Gastrocnemius medialis (tissue), 4 donors: ENCODE measurements at places on chromosomes 7 and 10. TPM values are rescaled to one million over a fixed set of nuclear protein-coding genes. Genes with fewer than 3 reads are reported as not detected.

DNA sequence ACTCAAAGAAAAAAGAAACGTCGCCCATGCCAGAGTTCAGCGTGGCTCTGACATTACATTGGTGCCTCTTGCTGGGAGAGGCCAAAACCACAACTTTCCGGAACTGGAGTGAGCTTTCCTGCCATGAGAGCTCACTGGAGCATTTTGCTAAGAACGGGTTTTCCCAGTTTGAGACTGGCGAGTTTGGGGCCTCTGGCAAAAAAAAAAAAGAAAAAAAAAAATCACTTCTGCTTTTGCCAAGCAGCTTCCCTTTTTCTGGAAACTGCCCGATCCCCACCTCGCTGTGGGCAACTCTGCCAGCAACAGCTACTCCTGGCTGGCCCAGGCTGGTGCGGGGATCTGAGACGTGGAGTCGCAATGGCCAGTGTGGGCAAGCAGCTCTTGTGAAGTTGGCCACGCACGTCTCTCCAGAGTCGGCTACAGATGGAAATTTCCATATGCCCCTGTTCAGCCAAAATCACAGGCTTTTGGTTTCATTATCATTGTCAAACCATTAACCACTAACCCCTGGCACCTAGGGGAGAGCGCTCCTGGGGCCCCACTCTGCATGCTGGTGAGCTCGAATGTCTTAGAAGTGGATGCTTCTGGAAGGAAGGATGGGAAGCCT lies 25.7 kb downstream of the PRKAG2 start:
- no peaks in the 10 kb centered on the region for H3K27me3 ChIP-seq
- no peak for DNase-seq
- H3K4me3 ChIP-seq = no peak overlapping the region
- no peaks in the 10 kb centered on the region for H3K36me3 ChIP-seq

The PNLIPRP2 gene
- total RNA-seq = not detected

The MYOZ1 gene
- total RNA-seq = 938 TPM

The CAV1 gene
- 87.8 TPM for total RNA-seq

- H3K27me3 ChIP-seq = no peaks in the 10 kb centered on the region
- H3K36me3 ChIP-seq = no peaks in the 10 kb centered on the region
- DNase-seq = peak; percentile 66
- peaks cover 14% of the 10 kb centered on the region for H3K4me1 ChIP-seq
- H3K4me3 ChIP-seq = no peak overlapping the region
These were observed 32.7 kb downstream of the VWA2 start for GRCh38 chr10:114271779-114272167.

DNA sequence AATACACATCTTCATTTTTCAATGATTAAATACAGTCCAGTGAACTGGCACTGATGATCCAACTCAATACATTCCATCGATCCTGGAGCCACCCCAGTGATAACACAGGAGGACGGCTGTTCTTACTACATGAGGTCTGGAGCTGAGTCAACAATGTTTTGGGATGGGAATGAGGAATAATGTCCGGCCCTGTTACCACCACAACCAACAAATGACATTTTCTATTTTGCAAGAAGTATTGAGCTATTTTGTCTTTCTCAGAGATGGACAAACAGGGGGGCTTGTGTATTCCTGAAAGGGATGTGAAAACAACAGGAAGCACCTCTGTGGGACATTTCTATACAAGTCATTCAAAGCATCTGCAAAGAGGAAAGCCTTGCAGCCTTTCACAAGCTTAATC lies 249.2 kb downstream of the PARD3 start:
- H3K27ac ChIP-seq = no peak overlapping the region
- H3K27me3 ChIP-seq = no peaks in the 10 kb centered on the region
- no peaks in the 10 kb centered on the region for H3K36me3 ChIP-seq
- H3K4me3 ChIP-seq = no peak overlapping the region

- H3K4me3 ChIP-seq = peak overlapping the region; percentile 82
- peaks cover 27% of the 10 kb centered on the region for H3K4me1 ChIP-seq
- H3K36me3 ChIP-seq = no peaks in the 10 kb centered on the region
- no peak for DNase-seq
These were observed 461 bp upstream of the WIPF3 start for GRCh38 chr7:29805886-29806207.

The OR6B1 gene
- not detected for total RNA-seq

GRCh38 chr10:24393201-24393600 lies 184.3 kb downstream of the KIAA1217 start:
- no peaks in the 10 kb centered on the region for H3K4me1 ChIP-seq
- H3K36me3 ChIP-seq = no peaks in the 10 kb centered on the region
- no peaks in the 10 kb centered on the region for H3K27me3 ChIP-seq
- no peak overlapping the region for H3K4me3 ChIP-seq
- H3K27ac ChIP-seq = peak overlapping the region; percentile 48

GRCh38 chr10:13371897-13372470 lies 23.9 kb upstream of the SEPHS1 start:
- no peak overlapping the region for H3K4me3 ChIP-seq
- H3K4me1 ChIP-seq = no peaks in the 10 kb centered on the region
- no peaks in the 10 kb centered on the region for H3K27me3 ChIP-seq
- DNase-seq = peak; percentile 29
- H3K36me3 ChIP-seq = no peaks in the 10 kb centered on the region

- no peaks in the 10 kb centered on the region for H3K4me1 ChIP-seq
- no peak overlapping the region for H3K27ac ChIP-seq
- H3K4me3 ChIP-seq = no peak overlapping the region
- DNase-seq = no peak
- no peaks in the 10 kb centered on the region for H3K27me3 ChIP-seq
These were observed 569.1 kb downstream of the ANKRD7 start for GRCh38 chr7:118793582-118793981.

GRCh38 chr10:15387021-15387420 lies 15.9 kb upstream of the FAM171A1 start:
- peaks cover 3% of the 10 kb centered on the region for H3K27me3 ChIP-seq
- H3K4me1 ChIP-seq = no peaks in the 10 kb centered on the region
- no peaks in the 10 kb centered on the region for H3K36me3 ChIP-seq

DNA sequence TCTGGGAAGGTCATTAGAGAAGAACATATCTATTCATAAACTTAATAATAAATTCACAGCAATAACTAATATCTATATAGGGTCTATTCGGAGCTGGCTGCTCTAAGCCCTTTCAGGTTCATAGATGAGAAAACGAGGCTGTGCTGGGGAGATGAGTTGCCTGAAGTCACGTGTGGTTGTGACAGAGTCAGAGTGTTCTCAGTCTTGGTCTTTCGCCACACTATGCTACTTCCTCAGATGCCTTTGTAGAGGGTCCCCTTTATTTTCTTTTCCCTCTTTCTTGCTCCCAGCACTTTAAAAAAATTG lies 43.7 kb upstream of the FAM180A start:
- no peak overlapping the region for H3K4me3 ChIP-seq
- H3K27me3 ChIP-seq = no peaks in the 10 kb centered on the region
- DNase-seq = no peak
- H3K36me3 ChIP-seq = no peaks in the 10 kb centered on the region

- H3K36me3 ChIP-seq = no peaks in the 10 kb centered on the region
- no peak overlapping the region for H3K27ac ChIP-seq
- no peak overlapping the region for H3K4me3 ChIP-seq
- H3K27me3 ChIP-seq = no peaks in the 10 kb centered on the region
- H3K4me1 ChIP-seq = peaks cover 8% of the 10 kb centered on the region
These were observed 3.9 kb downstream of the ADD3 start for GRCh38 chr10:110011681-110012080.

DNA sequence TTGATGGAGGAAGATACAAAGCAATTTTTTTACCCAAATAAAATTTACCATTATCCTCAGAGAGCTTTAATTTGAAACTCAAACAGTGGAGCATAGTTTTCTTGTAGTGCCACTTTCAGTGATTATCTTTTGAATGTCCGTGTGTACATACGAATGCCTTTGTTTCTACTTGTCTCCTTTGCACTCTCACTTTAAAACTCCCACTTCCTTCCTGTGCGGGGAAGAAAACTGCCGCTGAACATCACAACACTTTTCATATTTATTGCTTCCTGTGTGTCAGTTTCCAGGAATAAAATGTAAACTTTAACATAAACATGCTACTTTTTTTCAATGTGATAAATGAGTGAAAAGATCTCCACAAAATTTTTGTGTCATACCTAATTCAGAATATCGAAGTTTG lies 102.4 kb downstream of the SEMA3A start:
- no peak for DNase-seq
- H3K4me1 ChIP-seq = no peaks in the 10 kb centered on the region
- H3K27ac ChIP-seq = no peak overlapping the region
- H3K27me3 ChIP-seq = no peaks in the 10 kb centered on the region
- no peak overlapping the region for H3K4me3 ChIP-seq
- no peaks in the 10 kb centered on the region for H3K36me3 ChIP-seq

DNA sequence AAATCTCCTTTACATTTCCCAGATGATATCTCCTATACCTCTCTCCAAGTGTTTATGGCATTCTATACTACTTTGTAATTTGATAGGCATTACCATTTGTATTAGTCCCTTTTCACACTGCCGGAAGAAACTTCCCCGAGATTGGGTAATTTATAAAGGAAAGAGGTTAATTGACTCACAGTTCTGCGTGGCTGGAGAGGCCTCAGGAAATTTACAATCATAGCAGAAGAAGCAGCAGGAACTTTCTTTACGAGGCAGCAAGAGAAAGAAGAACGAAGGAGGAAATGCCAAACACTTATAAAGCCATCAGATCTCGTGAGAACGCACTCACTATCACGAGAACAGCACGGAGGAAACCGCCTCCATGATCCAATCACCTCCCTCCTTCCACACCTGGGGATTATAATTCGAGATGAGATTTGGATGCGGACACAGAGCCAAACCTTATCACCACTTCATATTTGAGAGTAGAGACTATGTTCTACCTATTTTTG lies 1194.6 kb downstream of the SORCS1 start:
- no peak overlapping the region for H3K27ac ChIP-seq
- no peaks in the 10 kb centered on the region for H3K27me3 ChIP-seq
- no peak overlapping the region for H3K4me3 ChIP-seq

GRCh38 chr7:121313793-121314676 lies 14.8 kb upstream of the WNT16 start:
- no peak overlapping the region for H3K27ac ChIP-seq
- DNase-seq = no peak
- no peaks in the 10 kb centered on the region for H3K27me3 ChIP-seq
- no peaks in the 10 kb centered on the region for H3K4me1 ChIP-seq
- no peak overlapping the region for H3K4me3 ChIP-seq

DNA sequence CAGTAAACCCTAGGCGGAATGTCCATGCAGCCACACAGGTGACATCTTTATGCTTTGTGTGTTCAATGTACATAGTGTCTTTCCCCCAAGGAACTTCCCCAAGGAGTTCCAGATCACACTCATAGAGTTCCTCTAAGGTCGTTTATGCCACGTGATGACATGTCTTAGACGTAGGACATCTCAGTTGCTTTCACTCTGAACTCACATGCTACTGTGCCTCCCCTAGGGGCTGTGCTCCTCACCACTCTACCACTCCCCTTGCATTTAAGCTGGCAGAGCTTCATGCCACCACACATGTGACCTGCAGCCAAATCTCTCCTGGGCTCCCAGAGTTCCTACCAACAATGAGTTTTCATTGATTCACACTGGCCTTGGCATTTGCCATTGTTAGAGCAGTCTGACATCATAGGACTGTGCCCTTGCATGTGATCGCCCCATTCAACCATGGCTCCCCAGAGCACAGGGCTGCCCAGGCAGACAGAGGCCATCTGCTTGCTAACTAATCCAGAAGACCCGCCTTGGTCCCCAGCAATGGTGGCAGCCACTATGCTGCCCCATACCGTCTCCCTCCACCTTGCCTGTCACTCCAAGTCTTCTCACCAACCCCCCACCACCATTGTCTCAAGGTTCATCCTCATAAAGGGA lies 95.3 kb upstream of the MACROH2A2 start:
- no peaks in the 10 kb centered on the region for H3K4me1 ChIP-seq
- H3K36me3 ChIP-seq = no peaks in the 10 kb centered on the region
- no peaks in the 10 kb centered on the region for H3K27me3 ChIP-seq

GRCh38 chr7:46028246-46028645 lies 107.2 kb upstream of the IGFBP3 start:
- H3K36me3 ChIP-seq = no peaks in the 10 kb centered on the region
- DNase-seq = no peak
- H3K4me3 ChIP-seq = no peak overlapping the region
- H3K27me3 ChIP-seq = no peaks in the 10 kb centered on the region

The PEX1 gene
- 8.0 TPM for total RNA-seq

DNA sequence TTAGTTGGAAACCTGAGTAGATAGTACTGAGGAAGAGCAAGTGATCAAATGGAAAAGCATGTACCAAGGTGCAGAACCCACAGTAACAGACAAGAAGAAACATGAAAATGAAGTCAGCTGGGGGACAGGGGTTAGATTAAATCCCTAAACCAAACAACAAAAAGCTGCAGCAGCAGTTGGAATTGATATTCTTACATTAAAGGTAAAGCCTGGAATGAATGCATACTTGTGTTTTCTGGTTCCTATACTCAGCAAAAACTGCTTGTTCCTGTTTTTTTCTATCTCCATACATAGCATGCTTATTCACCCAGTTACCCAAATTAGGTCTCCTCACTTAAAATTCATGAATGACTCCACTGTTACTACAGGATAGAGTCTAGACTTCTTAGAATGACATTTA lies 92.4 kb downstream of the TPST1 start:
- no peak overlapping the region for H3K27ac ChIP-seq
- no peaks in the 10 kb centered on the region for H3K36me3 ChIP-seq
- H3K4me3 ChIP-seq = no peak overlapping the region
- no peaks in the 10 kb centered on the region for H3K4me1 ChIP-seq
- DNase-seq = no peak

The OR6V1 gene
- not detected for total RNA-seq

- no peaks in the 10 kb centered on the region for H3K27me3 ChIP-seq
- no peak overlapping the region for H3K27ac ChIP-seq
- H3K4me1 ChIP-seq = no peaks in the 10 kb centered on the region
- no peaks in the 10 kb centered on the region for H3K36me3 ChIP-seq
These were observed 606.9 kb downstream of the SORCS3 start for GRCh38 chr10:105247831-105248499.

The MSRB2 gene
- 43.5 TPM for total RNA-seq

The NYAP1 gene
- total RNA-seq = not detected

DNA sequence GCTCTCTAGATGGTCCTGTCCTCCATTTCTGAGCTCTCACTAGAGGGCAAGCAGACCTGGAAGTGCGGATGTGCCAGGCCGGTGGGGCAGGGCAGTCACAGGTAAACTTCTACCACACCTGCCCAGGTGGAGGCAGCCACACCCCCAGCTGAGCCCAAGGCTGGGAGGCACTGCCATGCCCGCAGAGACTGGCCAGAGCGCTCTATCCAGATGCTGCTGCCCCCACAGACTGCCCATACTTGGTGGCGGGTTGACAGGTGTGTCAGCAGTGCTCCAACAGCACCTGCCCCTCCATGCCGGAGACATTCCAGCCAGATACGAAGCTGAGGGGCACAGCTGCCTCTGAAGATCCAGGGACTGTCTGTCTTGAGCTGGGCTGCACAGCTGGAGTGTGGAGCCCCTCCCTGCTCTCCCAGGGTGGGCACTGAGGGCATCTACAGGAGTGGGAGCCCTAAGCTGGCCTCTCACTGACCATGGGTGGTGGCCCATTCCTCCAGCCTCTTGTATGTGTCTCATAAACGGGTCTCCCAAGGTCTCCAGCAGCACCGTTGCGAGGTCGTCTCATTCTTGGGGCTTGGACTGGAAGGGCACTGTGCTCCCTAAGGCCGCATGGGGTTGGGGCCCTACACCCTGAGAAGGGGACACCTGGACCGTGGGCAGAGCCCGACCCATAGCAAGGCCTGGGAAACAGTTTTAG lies 38.2 kb upstream of the PPIF start:
- H3K4me1 ChIP-seq = no peaks in the 10 kb centered on the region
- no peak overlapping the region for H3K4me3 ChIP-seq
- no peak for DNase-seq
- no peaks in the 10 kb centered on the region for H3K27me3 ChIP-seq
